Gastrocnemius medialis (tissue), 4 donors: ENCODE measurements at places on chromosomes 4 and X.

GRCh38 chr4:43332052-43332425 is 439.5 kb downstream of the GRXCR1 start:
- DNase-seq: no peak

- no peak for DNase-seq
Observed at GRCh38 chr4:91015861-91016260, 888.7 kb downstream of the CCSER1 start.

GRCh38 chr4:41157009-41157408 is 57.3 kb downstream of the APBB2 start:
- no peak for DNase-seq

DNA sequence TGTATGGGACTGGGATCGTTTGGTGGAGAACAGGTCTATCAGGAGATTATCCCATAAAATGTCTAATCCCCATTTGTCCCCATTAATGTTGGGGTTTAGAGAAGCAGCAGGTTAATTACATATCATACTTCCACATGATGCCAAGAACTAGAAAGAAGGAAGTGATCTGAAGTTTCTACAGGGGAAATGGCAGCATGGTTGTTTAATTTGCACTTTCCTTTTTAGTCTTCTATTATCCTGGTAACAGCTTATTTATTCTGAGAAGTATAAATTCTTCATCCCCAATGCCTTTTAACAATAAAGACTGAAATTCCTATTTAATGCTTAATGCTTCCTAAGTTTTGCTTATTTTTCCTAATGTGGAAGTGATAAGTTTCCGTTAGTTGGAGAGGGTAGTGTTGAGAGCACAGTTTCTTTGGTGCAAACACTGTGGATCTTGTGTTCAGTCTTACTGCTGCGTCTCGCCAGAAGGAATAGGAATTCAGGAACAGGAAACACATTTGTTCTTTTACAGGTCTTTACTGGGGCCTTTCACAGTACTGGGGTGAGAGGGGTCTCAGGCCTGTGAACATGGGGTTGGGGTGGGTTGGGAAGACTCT is 59.5 kb upstream of the TADA2B start:
- no peak for DNase-seq

DNA sequence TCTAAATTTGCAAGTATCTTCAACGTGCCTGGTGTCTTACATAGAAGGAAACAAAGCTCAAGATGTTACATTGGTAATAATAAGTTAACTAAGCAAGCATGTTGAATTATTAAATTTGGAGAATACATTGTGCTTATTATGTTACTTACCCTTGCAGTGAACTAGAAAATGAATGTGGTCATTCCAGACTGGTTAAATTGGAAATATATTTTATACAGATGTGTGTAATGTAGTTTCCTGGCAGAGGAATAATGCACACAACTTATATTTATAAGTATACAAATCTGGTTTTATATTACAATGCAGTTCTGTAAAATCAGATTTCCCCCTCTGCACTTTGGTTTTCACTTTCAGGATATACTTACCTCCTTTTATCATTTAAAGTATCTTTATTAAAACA is 159.9 kb upstream of the SLIT2 start:
- DNase-seq: no peak
